Left renal pelvis (tissue), 4 donors: ENCODE measurements at places on chromosomes 7 and 10. TPM values are rescaled to one million over a fixed set of nuclear protein-coding genes. Genes with fewer than 3 reads are reported as not detected.

Gene TMEM236
- polyA plus RNA-seq: 0.32 TPM

DNA sequence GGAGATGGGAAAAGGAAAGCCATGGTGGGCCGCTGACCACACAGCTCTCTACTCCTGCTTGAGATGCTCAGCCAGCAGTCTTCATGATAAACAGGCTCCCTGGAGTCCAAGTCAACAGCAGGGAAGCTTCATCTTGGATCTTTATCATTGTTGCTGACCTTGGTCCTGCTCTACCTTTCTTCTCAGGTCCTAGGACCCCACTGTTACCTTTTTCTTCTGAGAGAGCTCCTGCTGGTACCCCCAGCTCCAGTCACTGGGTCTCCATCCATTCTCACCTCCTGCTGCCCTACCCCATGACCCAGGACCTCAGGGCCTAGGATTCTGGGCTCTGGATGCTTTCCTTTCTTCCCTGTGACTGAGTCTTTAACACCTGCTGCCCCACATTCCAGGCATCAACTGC is 5.2 kb upstream of the CRTAC1 start:
- no peak for DNase-seq

GRCh38 chr7:47297120-47297519 is 284.8 kb downstream of the TNS3 start:
- DNase-seq: no peak

DNA sequence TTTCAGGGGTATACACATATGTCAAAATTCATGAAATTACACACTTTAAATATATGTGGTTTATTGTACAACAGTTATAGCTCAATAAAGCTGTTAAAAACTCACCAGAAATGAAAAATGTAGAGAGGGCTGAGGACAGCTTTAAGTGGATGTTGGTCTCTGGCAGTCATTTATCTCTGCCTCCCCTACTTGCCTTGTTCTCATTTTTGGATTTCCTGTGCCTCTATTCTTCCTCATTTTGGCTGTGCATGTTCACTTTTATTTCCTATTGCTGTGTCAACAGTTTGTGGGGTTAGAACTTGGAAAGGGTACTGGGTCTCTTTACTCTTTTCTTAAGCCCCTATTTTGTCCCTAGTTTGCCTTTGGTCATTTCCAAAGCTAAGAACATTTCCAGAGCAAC is 18.6 kb upstream of the MEST start:
- no peak for DNase-seq

GRCh38 chr7:45978010-45978681 is 57.1 kb upstream of the IGFBP3 start:
- DNase-seq: peak; percentile 31

DNA sequence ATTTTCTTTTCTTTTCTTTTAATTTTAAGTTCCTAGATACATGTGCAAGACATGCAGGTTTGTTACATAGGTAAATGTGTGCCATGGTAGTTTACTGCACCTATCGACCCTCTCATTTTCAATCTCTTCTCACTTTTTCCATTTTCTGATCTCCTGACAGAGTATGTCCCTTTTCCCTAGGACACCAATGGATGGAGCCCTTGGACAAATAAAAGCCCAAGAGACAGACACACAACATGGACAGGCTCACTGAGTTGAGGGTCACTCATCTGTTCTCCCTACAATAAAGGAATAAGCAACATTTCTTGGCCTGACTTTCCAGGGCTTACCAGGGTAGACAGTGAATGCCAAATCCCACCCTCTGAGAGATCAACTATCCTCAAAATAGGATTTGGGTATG is 15.2 kb upstream of the UBE2D1 start:
- no peak for DNase-seq

Gene HMX2
- polyA plus RNA-seq: 1.0 TPM

GRCh38 chr7:39691821-39692220 is 68.4 kb downstream of the RALA start:
- no peak for DNase-seq

- DNase-seq: no peak
Observed at GRCh38 chr7:148944935-148945934, 61.1 kb upstream of the EZH2 start.

Gene FAM13C
- polyA plus RNA-seq: 9.2 TPM

DNA sequence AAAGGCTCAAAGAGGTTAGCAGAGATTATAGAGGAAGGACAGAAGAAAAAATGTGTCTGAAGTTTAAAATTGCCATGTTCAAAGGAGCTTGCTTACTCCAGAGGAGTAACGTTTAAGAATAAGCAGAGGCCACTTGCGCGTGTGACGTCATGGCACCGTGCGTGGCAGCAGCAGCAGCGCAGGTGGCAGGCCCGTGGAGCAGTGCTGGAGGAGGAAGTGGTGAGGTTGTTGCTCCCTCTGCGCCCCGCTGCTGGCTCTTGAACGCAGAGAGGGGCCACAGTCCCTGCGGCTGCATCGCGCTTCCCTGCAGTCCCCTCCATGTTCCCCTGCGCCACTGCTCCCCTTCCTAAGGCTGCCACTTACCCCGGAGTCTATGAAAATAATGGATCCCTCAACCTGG is 37.5 kb downstream of the GDI2 start:
- DNase-seq: no peak

GRCh38 chr10:33388382-33388781 is 53.9 kb upstream of the NRP1 start:
- DNase-seq: no peak

GRCh38 chr7:121440857-121441503 is 44.9 kb upstream of the FAM3C start:
- DNase-seq: no peak

- DNase-seq: no peak
Observed at GRCh38 chr10:130409331-130409730, 273.1 kb downstream of the GLRX3 start.
